ENCODE measurements at places on chromosomes 6 and 20.

DNA sequence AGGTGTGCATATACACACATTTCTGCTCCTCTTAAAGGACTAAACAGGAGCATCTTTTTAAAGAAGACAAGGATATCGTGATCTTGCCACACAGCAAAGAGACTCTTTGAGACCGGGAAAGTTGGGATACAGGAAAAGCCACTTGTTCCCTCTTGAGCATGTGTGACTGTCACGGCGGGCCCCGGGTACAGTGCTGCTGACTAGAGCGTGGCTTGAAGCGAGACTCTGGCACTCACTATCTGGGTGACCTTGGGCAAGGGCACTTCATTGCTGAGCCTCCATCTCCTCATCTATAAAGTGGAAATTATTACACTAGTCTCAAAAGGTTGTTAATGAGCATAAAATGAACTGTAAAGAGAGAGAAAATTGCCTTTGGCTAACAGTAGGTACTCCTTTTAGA lies 713.9 kb downstream of the PTPRT start:
- DNase-seq = no peak

DNA sequence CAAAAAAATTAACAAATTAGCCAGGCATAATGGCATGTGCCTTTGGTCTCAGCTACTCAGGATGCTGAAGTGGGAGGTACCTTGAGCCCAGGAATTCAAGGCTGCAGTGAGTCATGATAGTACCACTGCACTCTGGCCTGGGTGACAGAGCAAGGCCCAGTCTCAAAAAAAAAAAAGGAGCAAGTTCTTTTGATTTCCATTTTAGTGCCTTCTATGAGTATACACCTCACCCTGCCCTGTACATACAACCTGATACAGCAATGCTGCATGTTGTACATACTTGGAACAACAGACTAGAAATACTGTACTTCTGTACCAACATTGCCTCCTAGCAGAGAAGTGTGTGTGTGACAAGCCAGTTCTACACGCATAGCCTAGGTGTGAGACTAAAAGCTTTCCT lies 97.3 kb upstream of the CARMIL1 start:
- peak; percentile 72 for DNase-seq

DNA sequence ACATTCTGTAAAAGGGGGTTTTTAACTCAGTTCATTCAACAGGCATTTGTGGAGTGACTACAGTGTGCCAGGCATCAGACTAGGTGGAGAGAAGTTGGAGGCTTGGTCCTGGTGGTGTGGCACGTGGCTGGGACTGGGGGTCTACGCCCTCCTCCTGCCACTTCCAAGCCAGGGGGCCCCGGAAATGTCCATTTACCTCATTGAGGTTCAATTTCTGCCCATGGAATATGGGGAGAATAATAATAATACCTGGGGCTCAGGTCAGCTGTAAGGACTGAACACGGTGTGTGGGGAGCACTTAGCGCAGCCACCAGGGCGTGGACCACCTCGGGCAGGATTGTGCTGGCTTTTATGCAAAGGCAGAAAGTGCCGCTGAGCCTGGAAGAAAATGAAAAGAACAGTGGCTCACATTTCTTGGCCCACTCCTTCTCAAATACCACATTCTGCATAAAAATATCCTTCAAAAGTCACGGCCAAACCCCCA lies 229.4 kb downstream of the ANKRD60 start:
- no peak for DNase-seq

- no peak for DNase-seq
These were observed 23.1 kb upstream of the LAMP5 start for GRCh38 chr20:9491324-9491723.

- peak; percentile 6 for DNase-seq
These were observed 37.4 kb upstream of the FAM135A start for GRCh38 chr6:70375882-70376281.

DNA sequence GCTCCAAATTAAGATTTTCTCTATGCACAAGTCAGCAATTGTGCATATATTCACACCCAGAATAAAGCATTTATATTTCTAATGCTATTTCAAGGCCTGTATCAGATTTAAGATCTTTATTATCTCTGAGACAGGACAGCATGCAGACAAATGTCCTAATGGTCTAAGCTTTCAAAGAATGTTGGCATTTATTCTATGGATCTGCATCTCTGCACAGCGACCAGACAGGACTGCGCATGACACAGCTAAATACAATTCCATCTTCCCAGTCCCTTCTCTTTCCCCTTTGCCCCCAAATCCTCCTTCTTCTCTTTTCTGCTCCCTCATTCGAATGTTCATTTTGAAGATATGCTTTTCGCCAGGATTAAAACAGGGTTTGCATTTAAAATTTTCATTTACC lies 478.5 kb downstream of the PKHD1 start:
- no peak for DNase-seq

GRCh38 chr6:138349891-138350290 lies 27.8 kb upstream of the SMIM28 start:
- DNase-seq = peak; percentile 13

DNA sequence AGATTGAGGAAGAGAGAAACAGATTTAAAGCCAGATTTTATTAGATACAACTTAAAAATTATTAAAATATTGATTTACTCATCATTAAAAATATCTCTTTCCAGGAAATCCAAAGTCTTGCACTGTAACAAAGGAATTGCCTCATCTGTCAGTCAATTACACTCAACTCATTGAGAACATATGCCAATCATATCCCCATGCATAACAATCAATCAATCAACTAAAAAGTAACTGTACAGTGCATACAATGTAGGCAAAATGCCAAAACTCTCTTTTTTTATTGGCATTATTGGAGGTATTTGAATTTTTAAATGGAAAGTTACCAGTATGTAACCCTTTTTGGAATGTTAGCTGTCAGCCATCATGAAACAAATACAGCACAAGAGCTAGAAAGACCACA lies 45.3 kb upstream of the FAM83B start:
- DNase-seq = no peak

DNA sequence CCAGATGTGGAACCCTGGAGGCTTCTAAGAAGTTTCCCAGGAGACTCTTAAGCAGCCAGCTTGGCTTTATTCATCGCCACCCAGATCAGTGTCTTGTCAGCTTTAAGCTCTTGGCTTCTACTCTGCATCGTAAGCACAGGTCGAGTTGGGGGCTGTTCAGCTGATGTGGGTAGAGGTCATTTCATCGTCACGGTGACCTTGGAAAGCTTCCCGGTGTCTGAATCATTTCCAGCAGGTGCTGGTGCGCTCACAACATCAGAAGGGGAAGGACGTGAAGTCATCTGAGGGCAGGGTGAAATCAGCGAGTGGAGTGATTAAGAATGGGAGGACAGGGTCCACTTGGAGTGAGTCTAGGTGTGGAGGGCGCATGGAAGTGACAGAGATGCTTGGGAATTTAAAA lies 112.6 kb downstream of the SASH1 start:
- DNase-seq = peak; percentile 28

GRCh38 chr6:50927800-50928199 lies 109.1 kb downstream of the TFAP2B start:
- DNase-seq = peak; percentile 6

- DNase-seq = no peak
These were observed 20.2 kb upstream of the SLC22A7 start for GRCh38 chr6:43277643-43278523.

DNA sequence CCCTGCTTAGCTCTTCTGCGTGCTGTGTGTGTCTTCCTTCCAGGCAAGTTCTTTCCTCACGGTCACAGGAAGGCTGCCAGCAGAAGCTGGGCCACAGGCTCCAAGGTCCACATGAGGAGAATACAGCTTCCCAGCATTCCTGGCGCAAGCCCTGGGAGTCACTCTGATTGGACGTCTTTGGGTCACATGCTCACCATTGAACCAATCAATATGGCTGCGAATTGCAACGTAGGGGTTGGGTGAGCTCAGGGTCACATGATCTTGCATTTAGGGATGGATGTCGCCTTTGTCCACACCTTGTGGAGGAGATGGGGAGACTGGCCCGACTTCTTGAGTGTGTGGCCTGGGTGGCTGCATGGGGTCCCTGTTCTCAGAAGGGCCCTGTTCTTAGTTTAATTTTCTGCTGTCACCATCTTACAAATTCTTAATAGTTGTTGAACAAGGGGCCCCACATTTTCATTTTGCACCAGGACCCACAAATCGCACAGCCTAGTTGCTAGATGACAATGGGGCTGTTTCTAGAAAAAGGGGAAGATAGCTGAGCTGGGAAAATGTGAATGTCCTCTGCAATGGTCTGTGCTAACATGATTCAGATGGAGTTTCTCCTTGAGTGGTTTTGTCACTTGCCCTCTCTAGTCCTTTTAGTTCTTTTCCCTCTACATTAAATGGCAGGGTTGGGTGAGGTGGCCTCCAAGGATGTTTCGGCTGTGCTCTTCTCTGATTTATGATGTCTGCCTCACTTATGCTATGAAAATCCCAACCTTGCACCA lies 149.6 kb downstream of the CDH26 start:
- no peak for DNase-seq

DNA sequence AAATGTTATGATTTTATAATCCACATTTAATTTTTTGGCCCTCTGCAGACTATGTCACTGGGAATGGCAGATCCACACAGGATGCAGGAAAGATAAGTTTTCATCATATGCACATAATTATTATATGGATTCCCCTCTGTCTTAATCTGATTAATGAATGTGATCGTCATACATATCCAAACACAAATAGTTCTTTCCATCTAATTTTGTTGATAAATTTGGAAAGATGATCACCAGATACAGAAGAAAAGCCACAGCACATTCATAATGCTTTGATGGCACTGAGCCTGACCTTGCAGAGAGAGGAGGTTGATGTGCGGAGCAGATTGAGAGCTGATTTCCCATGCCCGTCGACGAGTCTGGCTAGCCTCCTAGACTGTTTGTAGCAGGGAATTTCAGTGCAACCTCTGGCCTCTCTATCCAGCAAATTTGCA lies 471.5 kb downstream of the EPM2A start:
- DNase-seq = no peak

DNA sequence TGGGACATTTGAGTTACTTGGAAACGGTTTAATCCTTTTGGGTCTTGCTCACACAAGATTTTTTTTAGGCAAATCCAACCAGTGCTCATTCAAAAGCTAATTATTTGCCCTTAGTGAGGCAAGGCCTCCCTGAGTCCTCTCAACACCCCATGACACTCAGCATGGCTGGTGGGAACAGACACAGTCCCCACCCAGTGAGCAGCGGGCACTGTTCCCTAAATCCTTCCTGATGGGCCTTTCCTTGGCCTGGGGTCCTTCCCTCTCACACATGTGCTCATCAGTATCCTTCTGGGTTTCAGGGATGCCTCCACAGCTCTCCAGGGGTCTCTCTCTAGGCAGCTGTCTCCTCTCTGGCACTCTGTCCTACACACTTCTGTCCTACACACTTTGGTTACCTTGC lies 28.0 kb downstream of the PLAGL2 start:
- DNase-seq = no peak

GRCh38 chr6:43170417-43170930 lies 595 bp upstream of the SRF start:
- no peak for DNase-seq

- DNase-seq = no peak
These were observed 96.7 kb downstream of the TOX2 start for GRCh38 chr20:44011251-44011940.

GRCh38 chr6:149831308-149831820 lies 32.8 kb downstream of the LRP11 start:
- no peak for DNase-seq

DNA sequence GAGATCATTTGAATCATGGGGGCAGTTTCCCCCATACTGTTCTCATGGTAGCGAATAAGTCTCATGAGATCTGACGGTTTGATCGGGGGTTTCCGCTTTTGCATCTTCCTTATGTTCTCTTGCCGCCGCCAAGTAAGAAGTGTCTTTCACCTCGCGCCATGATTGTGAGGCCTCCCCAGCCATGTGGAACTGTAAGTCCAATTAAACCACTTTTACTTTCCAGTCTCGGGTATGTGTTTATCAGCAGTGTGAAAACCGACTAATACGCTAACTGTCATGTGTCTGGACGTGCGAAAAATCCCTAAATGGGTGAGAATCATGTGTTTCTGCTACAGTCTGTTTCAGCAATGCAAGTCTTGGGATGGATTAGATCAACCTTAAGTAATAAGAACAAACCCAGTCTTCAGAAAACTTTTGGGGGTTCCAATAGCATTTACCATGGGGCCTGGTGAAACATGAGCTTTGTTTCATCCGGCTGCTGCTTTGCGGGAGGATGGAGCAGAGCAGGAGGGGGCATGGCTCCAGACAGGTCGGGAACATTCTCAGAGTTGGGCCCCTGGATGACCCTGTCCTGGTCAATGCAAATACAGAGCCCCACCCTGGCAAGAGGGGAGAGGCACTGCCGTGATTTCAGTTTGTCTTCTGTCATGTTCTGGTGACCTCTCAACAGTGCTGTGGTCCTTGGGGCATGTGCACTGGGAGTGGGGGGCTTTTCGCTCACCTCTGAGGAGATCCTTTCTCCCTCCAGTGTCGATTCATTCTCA lies 41.5 kb downstream of the CTCFL start:
- DNase-seq = no peak

- DNase-seq = no peak
These were observed 34.5 kb downstream of the RIOK1 start for GRCh38 chr6:7424058-7424457.

- peak; percentile 39 for DNase-seq
These were observed 38.3 kb downstream of the SIRPA start for GRCh38 chr20:1933465-1933870.

- no peak for DNase-seq
These were observed 166.8 kb downstream of the DST start for GRCh38 chr6:56475736-56476457.

DNA sequence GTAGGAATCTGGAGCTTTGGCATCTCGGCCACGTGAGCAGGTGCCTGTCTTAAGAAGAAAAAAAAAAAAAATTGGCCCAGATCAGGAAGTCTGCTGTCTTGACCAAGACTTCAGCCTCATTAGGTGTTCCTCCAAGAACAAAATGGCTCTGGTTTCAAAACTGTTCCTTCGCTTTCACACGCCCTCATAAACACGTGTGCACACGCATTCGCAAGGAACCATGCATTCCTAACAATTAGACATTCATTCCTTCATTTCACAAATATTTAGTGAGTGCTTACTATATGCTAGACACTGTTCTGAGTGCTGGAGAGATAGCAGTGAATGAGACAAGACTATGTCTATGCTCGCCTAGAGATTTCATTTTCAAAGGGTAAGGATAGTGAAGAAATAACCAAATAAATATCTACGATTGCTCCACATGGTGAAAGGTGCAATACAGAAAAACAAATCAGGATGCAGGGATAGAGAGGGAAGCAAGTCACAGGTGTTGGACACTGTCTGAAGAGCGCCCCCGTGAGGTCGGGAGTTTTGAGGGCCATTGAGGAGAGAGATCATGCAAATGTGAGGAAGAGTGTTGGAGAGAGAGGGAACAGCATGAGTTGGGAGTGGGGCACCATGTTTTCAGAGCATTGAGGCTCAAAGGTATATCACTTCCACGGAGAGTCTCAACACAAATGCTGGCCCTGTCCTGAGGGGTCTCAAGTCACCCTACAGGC lies 53.3 kb downstream of the CCDC170 start:
- DNase-seq = no peak

GRCh38 chr6:106510090-106510970 lies 119.0 kb downstream of the RTN4IP1 start:
- DNase-seq = peak; percentile 63

- DNase-seq = no peak
These were observed 126.3 kb downstream of the FYN start for GRCh38 chr6:111746983-111747382.
